Activated T-cell treated with anti-CD3 and anti-CD28 coated beads for 48 hours (primary cell): ENCODE measurements at places on chromosomes 5 and 9.

DNA sequence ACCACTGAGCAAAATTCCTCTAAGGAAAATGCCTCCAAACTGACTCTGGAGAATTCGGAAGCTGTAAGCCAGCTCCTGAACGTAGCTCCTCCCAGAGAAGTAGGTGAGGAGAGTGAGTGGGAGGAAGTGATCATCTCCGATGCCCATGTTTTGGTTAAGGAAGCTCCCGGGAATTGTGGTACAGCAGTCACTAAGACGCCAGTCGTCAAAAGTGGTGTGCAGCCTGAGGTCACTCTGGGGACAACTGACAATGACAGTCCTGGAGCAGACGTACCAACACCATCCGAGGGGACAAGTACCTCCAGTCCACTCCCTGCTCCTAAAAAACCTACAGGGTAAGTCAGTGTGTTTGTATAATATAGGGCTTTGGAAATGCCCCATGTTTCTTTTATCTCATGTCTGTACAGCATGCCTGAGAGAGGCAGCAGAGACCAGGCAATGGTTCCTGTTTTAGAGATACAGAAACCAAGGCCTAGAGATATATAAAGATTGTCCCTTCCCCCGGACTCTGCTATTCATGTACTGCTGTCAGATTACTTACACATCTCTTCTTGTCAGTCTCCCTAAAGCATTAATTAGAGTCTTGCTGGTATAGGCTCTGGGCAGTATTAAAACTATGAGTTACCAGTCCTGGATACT, 23.9 kb downstream of the HMGXB3 start:
- no peak for DNase-seq

GRCh38 chr5:164336906-164337305, 831.5 kb downstream of the MAT2B start:
- no peak for DNase-seq

GRCh38 chr9:82346040-82346439, 357.5 kb downstream of the SPATA31D1 start:
- DNase-seq = no peak

- no peak for DNase-seq
Observed at GRCh38 chr5:106312360-106312759, 1358.4 kb downstream of the EFNA5 start.

DNA sequence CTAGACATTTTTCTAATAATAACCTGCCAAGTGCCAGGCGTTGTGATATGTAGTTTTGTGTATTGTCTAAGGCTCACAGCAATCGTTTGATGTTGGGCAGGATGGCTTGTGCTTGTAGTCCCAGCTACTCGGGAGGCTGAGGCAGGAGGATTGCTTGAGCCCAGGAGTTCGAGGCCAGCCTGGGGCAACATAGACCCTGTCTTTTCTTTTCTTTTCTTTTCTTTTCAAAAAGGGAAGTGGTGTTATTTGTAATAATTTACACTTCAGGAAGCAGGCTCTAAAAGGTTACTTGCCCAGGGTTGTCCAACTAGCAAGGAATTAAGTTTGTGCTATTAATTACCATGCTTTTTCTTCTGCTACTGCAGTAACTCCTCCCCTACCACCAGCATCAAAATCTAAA, 3.2 kb downstream of the ZNF131 start:
- no peak for DNase-seq

- no peak for DNase-seq
Observed at GRCh38 chr5:77302247-77302646, 91.8 kb downstream of the PDE8B start.

DNA sequence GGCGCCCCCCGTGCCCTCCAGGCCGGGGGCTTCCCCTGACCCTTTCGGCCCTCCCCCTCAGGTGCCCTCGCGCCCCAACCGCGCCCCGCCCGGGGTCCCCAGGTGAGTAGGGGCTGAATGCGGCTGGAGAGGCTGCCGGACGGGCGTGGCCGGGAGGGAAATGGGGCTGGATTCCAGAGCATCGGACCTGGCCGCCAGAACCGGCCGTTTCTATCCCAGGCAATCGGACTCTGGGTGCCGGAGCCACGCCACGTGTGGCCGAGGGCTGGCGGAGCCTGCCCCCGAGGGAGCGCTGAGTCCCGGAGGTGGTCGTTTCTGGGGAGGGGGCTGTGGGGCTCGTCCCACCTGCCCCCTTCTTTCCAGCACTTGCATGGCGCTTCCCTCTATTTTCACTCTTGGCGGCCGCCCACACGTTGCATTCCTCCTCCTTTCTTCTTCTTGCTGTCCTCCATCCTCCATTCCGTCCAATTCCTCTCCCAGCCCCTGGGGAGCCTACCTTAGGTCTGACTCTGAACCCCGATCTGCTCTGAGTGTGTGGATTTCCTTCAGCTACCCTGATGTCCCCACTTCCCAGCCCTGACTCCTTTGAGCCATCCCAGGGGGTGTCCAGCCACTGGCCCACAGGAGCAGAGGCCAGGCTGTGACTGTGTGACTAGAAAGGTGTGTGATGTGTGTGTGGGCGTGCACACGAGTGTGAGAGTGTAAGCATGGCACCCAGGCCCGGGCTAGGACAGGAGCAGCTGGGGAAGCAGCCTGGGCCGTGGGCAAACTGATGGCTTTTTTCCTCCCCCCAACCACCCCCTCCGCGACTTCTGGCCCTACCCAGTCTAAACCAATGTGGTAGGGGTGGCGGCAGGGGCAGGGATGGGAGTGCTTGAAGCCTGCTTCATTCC, 24.7 kb downstream of the GOLGA2 start:
- DNase-seq = no peak

- DNase-seq = no peak
Observed at GRCh38 chr9:68428481-68428880, 72.1 kb downstream of the PGM5 start.

GRCh38 chr5:66680221-66680620, 84.0 kb downstream of the MAST4 start:
- no peak for DNase-seq

- no peak for DNase-seq
Observed at GRCh38 chr5:55737793-55738192, at the start of gene DDX4. Gene DDX4 (plus strand): TSS chr5:55738061. CDS start chr5:55738964, 903 bp downstream.

GRCh38 chr5:36919238-36919637, 42.7 kb downstream of the NIPBL start:
- DNase-seq = no peak

DNA sequence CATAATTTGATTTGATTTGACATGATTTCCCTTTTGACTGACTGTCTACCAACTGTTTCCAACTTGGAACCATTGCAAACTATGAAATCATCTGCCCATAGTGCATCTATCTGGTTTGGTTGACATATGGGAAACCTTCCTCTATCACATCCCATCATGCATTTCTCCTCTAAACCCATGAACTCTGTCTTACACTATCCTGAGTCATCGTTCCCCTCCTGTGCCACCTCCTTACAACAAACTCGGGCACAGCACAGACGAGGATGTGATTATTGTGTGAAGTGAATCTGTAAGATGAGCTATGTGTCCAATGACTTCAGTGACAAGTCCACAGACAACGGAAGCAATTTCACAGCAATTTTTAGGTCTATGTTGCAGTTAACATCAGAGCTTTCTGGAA, 126.1 kb downstream of the NPR3 start:
- no peak for DNase-seq

DNA sequence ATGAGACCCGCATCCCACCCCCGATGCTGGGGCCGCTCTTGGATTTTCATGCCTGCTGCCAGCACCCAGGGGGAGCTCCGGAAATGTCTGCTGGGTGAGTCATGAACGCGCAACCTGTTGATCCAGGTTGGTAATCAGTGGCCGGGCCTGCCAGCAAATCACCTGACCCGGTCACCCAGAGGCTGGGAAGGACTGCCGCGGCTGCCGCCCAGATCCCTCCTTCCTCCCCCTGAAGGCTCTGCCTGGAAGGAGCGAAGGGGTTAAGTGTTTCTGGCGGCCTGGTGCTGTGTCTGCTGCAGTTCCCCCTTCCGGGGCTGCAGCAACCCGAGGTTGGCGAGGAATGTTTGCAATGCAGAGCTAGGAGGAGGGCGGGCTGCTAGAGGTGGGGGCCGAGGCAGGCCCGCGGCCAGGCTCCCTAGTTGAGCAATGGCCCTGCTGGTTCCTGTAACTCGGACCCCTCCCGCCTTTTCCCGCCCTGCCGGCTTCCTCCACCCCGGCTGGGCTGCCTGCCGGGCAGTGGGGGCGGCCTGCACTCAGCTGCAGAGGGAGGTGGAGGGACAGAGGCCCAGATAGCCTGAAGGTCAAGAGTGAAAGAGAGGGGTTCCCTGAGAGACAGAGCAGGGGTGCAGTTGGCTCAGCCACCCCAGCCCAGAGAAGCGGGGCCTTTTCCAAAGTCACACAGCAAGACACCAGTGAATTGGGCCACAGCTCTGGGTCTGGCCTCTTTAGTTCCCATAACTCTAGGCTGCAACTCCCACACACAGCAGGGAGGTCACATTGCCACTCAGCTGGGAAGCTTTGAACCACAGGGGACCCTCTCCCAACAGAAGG, 156.3 kb upstream of the IER5L start:
- peak; percentile 14 for DNase-seq

DNA sequence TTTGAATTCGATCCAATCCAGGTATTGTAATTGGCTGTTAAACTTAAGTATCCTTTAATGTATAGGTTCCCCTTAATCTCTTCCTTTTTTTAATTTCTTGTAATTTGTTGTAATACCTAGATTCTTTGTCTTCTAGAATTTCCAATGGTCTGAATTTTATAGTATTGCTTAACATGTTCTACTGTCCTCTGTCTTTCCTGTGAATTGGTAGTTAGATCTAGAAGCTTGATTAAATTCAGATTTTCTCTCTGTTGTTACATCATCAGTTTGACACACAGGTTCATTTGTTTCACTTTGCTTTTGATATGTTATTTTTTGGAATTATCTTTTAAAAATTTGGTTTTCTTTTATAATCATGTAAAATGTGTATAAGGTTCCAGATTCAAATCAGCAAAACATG, 13.8 kb downstream of the ZCCHC7 start:
- no peak for DNase-seq

GRCh38 chr9:33227008-33227398, 13.0 kb upstream of the SPINK4 start:
- DNase-seq = no peak

DNA sequence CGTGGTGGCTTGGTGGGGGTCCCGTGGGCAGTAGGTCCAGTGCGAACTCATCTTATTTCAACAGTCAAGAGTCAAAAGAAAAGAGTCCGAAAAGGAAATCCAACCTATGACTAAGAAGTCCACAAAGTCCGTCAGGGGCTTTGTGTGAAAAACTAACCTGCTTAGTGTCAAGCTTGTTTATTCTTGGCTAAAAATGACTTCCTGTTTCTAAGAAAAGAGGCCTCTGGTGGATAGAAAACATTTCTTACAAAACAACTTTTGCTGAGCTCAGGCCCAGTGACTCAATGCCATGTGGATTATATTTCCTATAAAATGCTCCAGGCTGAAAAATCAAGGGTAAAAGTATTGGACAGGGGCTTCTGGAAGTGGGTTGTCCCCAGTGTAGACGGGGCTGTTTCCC, 105.9 kb downstream of the GADD45G start:
- DNase-seq = no peak

DNA sequence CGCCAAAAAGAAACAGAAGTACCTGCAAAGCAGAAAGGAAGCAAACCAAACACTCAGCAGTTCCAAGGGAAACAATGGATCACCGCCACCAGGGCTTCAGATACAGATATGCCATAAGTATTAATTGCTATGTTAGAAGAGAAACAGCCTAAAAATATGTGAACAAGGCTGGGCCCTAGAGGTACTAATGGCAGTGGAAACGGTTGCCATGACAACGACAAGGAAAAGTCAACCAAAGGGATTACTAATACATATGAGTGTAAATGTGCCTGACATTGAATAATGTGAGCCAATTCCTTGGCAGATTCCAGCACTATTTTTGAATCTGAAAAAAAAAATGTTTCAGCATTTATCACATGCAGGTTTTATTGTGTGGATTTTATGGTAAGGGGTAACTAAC, 75.0 kb downstream of the CAVIN4 start:
- DNase-seq = no peak

GRCh38 chr9:111190347-111190746, 139.7 kb downstream of the OR2K2 start:
- DNase-seq = no peak

DNA sequence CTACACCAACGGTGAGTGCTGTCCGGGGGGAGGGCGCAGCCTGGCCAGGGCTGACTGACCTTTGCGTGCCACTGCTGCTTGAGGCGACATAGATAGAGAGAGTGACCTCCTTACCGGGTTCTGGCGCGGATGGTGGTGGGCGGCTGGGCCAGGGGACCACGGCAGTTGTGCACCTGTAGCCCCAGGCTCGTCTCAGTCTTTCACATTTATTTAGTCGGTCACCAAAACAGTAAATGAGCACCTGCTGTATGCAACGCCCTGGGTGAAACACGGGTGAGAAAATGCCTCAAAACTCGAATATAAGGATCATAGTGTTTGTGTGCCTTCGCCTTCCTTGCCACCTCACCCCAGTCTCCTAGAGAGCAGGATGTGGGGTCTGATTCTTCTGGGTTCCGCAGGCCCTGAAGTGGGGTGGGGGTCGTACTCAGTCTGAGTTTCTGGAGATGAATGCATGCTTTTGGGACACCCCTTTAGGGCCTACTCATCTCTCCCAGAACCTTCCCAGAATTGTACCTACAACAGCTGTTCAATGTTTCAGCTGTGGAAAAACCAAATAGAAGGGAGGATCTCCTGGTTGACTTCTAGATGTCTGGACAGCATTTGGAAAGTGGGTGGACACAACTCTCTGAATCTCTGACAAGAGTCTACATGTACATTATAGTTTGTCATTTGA, 714 bp downstream of the SEC24A start:
- no peak for DNase-seq

DNA sequence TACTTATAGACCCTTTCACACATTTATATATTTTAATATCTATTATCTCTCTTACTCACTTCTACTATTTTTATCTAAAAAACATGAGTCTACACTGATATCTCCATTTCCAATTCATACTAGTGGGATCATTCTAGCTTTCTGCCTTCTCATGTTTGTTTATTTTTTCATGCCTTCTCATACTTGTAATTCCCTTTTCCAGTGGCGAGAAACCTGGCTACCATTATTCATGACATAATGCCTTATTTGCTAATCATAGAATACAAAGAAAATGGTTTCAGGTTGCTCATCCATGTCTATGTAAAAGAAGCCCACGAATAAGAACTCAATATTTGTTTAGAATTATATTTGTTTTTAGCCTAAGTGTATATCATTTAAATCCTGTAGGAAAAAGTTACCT, 232.7 kb upstream of the ACTBL2 start:
- no peak for DNase-seq

- DNase-seq = no peak
Observed at GRCh38 chr9:35042081-35042604, 30.3 kb downstream of the VCP start.

DNA sequence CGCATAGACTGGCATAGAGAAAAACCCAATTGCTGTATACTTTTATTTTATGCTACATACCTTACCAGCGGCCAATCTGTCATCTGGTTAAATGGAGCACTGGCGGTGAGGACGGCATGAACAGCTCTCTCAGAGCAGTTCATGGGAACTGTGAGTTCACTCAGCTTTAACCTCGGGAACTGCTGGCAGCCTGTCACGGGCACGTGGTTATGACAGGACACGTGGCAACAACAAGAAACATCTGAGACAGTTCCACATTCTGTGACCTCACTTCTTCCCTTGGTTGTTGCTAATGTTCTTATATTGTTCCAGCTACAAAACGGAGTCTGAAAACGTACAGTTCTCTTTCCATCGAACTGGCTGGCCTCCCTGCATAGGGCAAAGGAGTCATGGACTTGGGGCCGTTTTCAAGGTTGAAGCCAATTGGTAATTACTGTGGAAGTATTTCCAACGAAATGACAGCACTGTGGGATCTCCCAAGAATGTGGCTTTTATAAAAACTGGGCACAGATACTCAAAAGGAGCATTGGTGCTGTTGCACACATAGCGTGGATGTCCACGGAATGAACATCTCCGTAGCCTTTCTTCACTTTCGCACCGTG, 246.3 kb upstream of the DAP start:
- DNase-seq = no peak

- DNase-seq = no peak
Observed at GRCh38 chr9:85137696-85138095, 468.2 kb downstream of the NTRK2 start.
